ENCODE measurements at places on chromosomes 6 and 20.

GRCh38 chr20:20360464-20360863 lies 7.4 kb upstream of the INSM1 start:
- peak; percentile 31 for DNase-seq

GRCh38 chr20:3358676-3359340 lies 48.7 kb downstream of the DNAAF9 start:
- no peak for DNase-seq

GRCh38 chr6:145898376-145898775 lies 65.8 kb downstream of the SHPRH start:
- DNase-seq: no peak

DNA sequence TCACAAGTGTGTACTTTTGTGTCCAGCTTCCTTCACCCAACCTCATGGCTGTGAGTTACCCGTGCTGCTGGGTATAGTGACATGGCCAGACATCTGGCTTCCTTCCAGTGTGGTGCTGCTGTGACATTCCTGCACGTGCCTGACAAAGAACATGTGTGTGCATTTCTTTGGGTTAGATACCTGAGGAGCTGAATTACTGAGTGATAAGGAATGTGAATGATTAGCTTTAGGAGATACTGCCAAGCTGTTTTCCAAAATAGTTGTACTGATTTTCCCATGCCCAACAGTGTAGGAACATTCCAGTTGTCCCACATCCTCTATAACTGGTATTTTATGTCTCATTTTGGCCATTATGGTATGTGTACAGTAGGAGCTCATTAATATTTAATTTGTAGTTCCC lies 132.5 kb downstream of the PREX1 start:
- DNase-seq: no peak

DNA sequence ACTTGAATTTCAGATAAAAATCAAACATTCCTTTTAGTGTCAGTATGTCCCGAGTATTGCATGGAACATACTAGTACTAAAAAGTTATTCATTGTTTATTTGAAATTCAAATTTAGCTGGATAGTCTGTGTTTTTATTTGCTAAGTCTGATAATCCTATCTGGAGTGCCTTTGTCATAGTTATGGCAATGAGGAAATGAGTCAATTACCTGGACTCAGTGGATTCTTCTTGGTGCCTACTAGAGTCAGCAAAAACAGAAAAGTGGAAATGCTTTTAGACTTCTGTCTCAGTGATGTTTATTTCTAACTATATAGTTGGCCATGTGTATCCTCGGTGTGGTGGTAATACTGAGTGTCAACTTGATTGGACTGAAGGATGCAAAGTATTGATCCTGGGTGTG lies 121.3 kb upstream of the EEF1E1 start:
- no peak for DNase-seq

- DNase-seq: no peak
Observed at GRCh38 chr20:38665506-38666285, 58.6 kb upstream of the SLC32A1 start.

DNA sequence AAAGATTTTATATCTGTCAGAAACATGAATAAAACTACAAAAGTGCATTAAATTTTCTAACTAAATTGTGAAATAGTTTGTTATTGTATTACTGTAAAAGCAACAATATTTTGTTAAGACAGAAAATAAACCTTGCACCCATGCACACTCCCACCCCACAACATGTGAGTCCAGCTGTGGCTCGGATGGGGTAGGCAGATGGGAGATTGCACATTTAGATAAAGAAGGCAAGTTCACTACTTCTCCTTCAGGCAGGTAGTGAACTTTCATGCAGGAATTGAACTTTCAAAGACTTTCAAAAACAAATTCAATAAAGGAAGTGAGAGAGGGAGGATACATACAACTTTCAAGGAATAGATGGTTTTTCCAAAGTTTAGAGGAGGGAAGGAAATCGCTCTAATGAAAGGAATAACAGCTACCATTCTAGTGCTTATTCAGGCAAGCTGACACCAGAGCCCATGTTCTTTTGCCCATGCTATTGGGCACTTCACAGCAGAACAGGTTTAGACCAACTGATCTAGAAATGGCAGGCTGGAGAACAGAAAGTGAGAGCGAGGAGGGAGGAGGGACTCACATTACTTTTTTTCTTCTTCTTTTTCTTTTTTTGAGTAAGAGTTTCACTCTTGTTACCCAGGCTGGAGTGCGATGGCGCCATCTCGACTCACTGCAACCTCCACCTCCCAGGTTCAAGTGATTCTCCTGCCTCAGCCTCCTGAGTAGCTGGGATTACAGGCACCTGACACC lies 28.5 kb downstream of the SF3B5 start:
- peak; percentile 27 for DNase-seq

DNA sequence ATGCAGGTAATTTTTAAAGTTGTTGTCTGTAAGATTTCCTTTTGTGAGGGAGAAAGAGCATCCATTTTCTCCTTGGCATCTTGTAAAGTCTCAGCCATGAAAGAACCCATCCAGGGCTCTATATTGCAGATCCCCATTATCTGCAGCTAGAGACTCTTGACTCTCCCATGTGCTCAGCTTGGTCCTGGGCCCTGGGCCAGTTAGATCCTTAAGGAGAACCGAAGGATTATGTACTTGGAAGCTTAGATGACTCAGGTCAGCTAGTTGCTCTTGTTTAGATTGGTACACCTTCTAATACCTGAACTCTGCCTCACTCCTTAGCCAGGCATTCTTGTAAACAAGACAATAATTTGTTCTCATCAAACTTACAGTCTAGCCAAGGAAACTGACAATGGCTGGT lies 1617.6 kb downstream of the KHDRBS2 start:
- no peak for DNase-seq

DNA sequence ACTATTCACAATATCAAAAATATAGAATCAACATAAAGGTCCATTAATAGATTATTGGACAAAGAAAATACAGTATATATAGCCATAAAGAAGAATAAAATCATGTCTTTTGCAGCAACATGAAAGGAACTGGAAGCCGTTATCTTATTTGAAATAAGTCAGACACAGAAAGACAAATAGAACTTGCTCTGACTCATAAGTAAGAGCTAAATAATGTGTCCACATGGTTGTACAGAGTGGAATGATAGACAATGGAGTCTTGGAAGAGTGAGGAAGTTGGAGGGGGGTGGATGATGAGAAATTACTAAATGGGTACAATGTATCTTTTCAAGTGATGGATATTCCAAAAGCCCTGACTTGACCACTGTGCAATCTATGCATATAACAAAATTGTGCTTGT lies 613.5 kb downstream of the PHF3 start:
- no peak for DNase-seq

GRCh38 chr6:141208101-141208500 lies 924.6 kb upstream of the GJE1 start:
- no peak for DNase-seq

- no peak for DNase-seq
Observed at GRCh38 chr6:167163476-167164011, 5.8 kb upstream of the GPR31 start.

GRCh38 chr20:58449681-58450221 lies 60.7 kb downstream of the VAPB start:
- DNase-seq: no peak

DNA sequence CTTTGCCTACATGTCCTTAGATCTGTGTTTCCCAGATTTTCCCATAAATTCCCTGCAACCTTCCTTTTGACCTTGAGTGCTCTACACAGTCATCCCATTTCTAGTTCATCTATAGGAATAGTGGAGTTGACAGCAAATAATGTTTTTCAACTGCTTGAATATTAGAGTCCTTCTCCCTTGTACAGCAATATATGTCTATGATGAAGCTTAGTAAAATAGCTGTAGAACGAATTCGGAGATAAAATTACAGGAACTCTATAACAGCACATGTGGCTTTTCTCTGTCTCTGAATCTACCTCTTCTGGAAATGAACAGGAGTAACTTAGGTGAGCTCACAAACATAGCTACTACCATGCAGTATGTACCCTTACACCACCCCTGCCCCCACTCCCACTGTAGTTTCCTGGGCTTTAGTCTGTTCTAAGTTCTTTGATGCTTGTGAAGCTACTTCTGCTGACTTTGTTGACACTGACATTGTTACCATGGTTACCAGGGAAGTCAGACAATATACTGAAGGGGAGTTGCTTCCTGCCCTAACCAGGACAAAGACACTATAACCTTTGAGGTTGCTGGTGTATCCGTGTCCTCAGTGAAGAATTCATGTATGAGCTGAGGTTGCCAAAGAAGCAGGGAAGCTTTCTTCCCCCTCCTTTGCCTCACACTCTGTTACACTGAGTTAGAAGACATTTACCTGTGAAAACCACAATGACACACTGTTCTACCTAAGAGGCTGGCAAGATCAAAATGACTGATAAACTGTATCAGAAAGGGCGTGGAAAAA lies 35.8 kb upstream of the SHLD1 start:
- peak; percentile 63 for DNase-seq

GRCh38 chr20:60627751-60628565 lies 624.1 kb upstream of the CDH4 start:
- no peak for DNase-seq

DNA sequence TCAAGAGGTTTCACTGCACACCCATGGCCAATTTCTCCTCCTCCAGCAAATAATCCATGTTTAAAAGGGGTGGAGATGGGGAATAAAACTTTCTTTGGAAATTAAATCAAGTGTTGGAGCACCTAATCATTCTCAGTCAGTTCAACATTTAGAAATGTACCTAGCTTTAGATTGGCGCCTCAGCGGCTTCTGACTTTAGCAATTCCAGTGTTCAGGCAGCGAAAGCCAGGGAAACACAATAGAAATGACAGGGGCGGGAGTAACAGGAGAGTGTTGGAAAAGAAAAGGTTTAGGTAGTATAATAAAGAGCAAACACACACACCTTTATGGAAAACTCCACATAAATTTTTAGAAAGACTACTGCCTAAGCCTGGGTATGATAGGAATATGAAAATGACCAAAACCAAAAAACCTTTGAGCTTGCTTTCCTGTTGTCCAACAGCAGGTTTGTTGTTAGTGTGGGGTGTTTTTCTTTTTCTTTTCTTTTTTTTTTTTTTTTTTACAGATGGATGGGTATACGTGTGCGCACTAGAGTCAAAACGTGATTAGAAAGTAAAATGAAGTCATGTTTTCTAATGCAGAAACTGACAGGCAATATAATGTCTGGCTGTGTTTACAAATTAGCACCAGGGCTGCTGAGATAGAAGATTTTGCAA lies 7.7 kb downstream of the TFAP2A start:
- no peak for DNase-seq

DNA sequence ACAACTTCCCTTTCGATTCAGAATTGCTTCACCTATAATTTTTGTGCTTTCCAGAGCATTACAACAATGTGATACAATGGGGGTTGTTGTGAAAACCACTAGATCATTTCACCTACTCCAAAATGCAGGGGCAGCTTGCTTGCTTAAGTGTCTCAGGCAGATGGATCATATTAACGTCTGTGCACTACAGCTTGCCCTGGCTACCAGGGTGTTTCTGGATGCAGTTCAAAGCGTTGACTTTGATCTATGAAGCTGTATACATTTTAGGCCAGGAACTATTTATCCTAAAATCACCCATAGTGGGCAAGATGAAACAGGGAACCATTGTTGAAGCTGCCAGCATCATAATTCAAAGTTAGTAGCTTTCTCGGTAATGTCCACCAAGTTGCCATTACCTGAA lies 339.5 kb upstream of the HSF2 start:
- DNase-seq: no peak

DNA sequence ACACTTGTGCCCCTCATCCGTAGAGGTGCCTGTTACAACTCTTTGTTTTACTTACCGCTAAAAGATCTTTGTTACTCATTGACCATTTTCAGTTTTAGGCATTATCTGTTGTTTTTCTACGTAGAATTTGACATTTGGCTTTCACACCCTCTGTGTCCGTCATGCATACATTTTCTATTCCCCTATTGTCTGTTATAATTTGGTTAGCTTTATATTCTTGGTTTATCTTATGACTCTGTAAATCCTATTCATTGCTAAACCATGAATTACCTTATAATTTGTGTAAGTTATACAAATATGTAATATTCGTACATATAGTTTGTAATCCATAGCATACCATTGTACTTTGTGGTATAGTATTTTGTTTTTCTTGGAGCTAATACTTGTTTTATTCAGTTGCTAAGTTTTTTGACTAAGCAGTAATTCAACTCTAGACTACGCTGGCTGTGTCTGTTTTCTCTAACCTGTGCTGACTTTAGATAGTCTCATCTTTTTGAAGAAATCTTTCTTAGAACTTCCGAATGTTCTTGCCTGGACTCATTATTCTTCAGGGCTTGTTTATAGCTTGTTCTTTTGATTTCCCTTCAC lies 21.8 kb downstream of the CDC5L start:
- no peak for DNase-seq

DNA sequence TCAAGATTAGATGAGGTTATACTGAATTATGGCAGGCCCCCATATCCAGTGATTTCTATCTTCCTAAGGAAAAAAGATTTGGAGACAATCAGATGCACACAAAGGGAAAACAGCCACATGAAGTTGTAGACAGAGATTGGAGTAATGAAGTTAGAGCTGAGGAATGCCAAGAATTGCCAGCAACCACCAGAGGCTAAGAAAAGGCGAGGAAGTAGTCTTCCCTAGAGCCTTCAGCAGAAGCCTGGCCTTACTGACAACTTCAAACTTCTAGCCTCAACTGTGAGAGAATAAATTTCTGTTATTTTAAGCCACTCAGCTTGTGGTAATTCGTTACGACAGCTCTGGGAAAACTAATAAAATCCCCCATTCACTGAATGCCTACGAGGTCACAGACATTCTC lies 473.9 kb downstream of the COL12A1 start:
- no peak for DNase-seq

DNA sequence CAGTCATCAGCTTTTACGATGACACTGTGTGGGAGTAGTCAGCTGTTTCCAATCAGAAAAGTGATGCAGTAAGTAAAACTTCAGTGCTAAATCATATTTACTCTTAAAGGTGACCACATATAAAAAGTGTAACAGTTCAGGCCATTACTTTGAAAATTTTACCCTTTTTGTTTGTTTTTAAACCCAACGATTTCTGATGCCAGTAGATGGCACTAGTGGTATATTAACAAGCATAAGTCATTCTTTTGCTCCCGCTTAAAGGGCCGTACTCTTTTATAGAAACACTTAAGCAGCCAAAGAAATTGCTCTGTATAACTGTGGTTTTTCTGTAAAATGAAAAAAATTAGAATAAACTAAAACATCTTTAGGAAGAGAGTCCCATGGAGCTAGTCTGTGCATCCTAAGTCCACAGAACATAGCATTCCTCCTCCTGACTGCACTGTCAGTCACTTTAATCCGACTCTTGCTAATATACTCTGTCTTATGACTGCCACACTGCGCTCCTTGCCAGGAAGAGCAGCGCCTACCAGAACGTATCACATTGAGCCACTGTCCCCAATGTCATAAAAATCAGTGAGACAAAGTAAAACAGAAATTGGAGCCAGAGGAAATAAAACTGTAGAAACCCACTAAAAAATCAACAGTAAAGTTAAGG lies 25.0 kb downstream of the HEBP2 start:
- no peak for DNase-seq

GRCh38 chr20:64140061-64140931 lies 24.0 kb upstream of the MYT1 start:
- no peak for DNase-seq
